ENCODE measurements at places on chromosomes 7 and 10.

DNA sequence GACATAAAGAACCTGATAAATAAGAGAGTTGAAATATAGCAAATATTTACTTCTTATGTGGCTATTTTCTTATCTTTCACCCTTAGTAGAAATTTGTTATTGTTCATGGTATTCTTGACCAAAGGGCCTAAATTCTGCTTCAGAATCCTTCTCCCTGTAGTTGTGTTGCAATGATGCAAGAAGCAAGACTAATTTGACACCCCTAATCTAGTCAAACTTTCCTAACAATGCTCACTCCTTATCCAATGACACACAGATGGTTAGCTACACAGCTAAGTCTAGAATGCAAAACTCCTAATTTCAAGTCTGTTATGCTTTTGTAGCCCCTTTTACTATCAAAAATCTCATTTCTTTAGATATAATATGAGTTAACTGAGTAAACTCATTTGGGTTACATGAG, 56.1 kb downstream of the TWIST1 start:
- DNase-seq, result no peak

GRCh38 chr10:16843252-16843870, 26.1 kb upstream of the RSU1 start:
- no peak for DNase-seq

GRCh38 chr10:78868456-78868855, 200.3 kb upstream of the ZMIZ1 start:
- DNase-seq, result no peak

GRCh38 chr10:3099291-3100092, 32.1 kb downstream of the PFKP start:
- no peak for DNase-seq

DNA sequence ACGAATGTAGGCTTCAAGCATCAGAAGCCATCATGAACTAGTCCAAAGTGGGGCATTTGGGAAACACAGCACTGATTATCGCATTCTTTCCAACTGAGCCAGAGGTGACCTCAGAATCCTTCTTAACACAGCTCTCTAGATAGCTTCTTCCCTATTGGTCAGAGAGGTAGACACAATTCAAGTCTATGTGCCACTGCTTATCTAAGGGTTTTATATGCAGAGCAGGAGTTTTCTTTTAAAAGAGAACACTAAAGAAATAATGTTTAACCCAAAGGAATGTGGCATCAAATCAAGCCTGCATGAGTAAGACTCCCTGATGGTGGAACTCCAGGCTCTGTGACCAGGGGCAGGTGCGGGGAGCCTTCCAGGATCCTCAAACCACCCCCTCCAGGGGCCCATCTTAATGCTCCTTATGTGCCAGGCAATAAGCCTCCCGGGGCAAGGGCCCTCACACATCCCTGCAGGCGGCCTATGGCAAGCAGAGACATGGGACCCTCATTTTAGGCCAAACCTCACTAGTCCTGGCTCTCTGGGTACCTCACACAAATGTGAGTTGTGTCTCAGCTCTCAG, 13.8 kb downstream of the HSPA12A start:
- no peak for DNase-seq

DNA sequence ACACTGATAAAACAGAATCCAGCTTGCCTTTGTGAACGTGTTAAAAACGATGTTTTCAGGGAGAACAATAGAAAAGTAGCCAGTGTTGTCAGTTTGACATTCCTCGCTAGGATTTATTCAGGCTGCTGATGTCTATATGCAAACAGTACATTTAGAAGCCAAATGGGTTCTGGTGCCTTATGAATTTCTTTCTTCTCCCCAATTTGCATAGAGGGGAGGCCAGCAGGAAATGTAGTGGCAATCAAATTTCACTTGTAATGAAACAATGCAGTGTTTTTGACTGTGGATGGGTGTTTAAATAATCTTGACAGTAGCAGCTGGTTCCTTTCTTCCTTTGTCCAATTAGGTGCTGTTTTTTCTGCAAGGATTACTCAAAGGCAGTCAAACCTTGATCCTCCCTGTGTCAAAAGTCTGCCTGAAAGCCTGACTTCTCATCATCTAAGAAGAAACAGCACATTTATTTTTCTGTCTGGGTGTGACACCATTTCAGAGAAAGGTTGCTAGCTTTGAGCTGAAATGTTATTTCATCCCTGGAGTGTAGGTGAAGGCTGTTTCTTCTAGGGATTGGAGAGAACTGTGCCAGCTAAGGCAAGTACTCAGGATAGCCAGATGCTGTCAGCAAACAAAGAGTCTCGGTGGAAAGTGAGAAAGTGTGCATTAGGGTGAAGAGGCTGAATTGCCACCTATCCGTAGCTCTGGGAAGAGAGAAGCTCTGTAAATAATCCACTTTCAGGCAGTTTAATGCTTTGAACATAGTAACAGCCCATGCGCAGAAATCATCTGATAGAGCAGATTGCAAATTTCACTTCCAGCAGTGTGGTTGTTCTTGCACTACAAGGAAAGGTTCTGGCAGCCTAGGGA, 36.6 kb upstream of the ZNRF2 start:
- DNase-seq, result no peak

GRCh38 chr10:118605694-118606093, 10.2 kb upstream of the PRLHR start:
- DNase-seq, result no peak

DNA sequence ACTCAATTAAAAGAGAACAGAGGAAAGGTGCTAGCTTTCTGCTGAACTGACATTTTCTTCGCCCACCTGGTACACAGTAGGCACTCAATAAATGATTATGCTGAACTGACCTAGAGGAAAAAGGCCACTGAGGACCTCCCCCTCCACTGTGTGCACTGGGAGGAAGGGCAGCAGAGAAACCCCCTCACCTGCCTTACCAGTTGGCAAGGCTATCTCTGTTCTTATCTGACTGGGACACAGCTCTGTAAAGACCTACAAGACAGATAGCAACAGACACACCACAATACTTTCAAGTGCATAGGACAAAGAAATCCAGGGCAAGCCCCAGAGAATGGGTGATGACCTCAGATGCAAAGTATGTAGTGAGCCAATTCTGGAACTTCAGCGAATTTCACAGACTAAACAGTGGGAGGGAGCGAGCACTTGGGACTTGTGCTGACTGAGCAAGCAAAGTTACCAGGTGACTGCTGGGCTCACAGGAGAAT, 30.4 kb downstream of the PDLIM1 start:
- no peak for DNase-seq

DNA sequence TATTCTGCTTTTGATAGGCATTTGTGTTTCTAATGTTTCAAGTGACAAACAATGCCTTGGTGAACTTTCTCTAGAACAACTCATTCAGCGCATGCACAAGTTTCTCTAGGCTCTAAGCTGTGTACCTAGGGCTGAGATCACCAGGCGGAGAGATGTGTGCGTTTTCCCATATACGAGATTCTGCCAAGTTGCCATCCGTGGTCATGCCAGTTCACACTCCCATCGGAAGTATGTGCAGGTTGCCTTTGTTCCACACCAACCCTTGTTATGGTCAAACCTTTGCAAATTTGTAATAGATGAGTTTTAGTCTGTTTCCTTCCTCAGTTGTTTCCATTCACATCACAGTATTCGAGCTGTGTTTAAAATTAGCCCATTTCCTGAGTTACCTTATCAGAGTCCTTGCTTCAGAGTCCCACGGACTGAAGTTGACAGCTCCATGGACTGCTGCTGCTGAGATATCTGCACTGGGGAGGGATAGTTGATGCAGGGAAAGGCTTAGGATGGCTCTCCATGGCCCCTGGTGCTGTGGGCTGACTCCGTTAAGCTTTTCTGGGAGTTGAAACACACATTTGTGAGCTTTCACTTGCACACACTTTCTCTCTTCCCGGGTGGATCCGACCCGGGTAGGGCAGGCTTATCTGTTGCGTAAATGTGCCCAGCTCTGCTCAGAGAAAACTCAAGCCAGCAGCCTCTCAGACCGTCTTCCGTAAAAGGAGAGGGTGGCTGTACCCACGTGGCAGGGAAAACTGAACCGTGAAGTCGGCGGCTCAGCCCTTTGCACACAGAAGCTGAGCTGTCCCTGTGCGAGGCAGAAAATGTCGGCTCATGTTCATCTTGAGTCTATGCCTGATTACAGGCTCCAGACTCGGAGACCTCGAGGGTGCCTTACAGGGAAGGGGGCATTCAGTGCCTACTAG, 49.4 kb downstream of the HK1 start:
- no peak for DNase-seq

GRCh38 chr10:372566-372965, 237.3 kb downstream of the ZMYND11 start:
- no peak for DNase-seq

DNA sequence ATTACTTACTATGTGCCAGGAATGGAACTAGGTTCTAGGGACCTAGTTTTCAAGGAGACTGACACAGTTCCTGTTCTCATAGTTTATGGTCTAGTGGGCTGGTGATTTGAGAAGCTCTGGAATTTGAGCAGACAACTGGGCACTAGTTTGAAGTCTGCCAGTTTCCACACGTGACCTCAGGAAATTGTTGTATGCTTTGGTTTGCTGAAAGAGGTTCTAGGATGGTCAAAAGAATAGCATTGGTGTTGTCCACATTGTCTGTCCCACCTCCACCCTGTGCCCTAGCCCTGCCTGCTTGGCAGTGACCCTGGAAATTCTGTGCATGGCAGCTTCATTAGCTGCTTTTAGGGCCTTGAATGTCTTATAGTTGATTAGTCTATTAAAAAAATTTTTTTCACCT, 28.7 kb downstream of the GBF1 start:
- no peak for DNase-seq

DNA sequence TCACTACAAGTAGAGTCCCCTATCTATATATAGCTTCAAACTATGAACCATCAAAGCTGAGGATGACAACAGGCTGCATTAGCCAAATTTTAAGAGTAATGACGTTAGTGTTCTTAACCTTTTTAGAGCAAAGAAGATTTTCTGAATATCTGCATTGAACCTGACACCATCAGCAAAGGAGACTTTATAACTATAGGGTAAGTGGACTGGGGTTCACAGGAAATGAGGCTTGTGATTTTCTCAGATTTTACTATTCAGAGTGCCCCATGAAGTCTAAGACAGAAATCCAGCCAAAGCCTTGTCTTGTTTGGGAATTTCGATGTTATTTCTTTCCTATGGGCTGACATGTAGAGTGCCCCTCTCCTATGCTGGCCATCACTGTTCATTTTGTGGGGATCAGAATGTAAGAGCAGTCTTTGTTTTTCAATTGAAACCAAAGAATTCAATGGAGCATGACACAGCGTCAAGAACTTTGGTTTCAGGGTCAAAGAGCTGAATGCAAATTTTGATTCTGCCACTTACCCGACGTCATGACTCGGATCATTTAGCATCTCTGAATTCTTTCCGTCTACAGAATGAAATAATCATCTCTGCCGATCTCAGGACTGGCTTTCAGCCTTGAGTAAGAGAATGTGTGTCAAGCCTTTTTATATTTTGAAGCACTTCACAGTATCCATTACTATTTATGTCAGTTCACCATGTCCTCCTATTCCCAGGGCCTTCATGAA, 52.7 kb downstream of the DENND11 start:
- DNase-seq, result no peak

DNA sequence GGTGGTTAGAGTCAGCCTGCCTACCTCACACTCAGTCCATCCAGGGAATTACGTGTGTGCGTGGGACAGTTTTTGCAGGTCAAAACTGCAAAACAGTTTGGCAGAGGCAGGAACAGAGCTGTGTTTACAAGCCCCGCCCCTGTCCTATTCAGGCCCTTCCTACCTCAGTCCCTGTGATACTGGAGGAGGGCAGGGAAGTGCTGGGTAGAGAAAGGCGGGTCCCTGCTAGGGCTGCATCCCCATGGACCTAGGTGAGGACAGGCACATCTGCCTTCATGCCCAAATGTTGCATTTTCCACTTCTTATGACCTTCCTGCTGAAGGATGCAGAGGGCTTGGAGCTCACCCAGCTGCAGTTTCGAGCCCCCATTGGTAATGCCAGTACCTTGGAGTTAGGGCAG, 25.1 kb downstream of the SBDS start:
- no peak for DNase-seq

GRCh38 chr7:53383131-53383530, 347.7 kb downstream of the POM121L12 start:
- DNase-seq, result no peak

- DNase-seq, result no peak
These were observed 310.4 kb downstream of the EXOC4 start for GRCh38 chr7:133563251-133563650.

DNA sequence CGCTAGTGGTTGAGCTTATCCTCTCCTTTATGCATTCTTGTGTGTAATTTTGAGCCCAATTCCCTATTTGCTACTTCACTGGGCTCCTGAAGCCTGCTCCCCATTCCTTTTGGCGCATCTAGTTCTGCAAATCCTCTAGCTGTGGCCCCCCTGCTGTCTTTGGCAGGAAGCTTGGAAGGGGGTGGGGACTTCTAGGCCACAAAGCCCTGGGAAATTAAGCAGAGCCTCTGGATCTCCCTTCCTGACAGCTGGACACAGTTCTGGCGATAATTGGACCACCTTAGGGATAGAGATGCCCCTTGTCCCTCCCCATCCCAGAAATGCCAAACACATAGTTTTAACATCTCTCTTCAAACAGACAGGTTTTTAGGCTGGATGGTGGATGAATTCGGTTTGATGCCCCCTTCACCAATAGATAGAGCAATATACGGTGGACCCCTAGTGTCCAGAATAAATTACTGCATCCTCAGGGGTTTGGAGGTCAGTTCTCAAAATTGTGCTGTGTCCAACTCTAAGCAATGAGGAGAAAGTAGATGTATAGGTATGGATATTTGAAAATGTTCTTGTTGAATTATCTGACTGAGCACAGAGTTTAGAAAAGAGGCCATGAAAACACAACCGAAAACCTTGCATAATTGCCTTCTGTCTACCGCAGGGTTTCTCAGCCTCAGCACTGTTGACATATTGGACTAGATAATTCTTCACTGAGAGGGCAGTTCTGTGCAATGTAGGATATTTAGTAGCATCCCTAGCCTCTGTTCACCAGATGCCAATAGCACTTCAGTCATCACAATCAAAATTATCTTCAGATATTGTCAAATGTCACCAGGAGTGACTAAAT, 75.5 kb downstream of the PAPSS2 start:
- DNase-seq, result no peak

DNA sequence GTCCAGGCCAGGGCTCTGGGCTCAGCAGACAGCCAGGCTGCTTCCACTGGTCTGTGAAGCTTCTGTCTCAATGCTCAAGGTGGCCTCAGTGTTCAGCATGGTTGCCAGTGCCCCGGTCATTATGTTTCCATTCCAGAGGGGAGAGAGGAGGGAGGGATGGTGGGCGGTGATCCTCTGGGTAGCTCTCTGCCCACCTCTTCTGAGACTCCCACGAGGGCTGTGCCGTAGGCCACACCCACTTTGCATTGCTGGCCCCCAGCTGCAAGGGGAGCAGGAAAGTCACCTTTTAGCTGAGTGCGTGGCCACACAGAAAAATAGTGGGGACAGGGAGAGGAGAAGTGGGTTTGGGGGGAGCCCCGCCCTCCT, 42.5 kb downstream of the FOXK1 start:
- DNase-seq, result no peak

DNA sequence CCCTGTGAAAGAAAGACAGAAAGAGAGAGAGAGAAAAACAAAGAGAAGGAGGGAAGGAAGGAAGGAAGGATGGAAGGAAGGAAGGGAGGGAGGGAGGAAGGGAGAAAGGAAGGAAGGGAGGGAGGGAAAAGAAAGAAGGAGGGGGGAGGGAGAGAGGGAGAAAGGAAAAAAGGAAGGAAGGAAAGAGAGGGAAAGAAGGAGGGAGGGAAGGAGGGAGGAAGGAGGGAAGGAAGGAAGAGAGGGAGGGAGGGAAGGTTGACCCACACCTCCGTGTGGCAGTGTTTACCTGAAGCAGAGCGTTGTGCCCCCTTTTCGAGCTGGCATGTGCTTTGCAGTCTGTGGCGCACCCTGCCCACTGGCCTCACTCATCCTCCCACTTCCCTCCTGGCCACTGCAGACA, 12.3 kb upstream of the MPP7 start:
- no peak for DNase-seq

Measured in omental fat pad (tissue), 4 donors.